ENCODE measurements at places on chromosomes 12 and 14. TPM values are rescaled to one million over a fixed set of nuclear protein-coding genes. Genes with fewer than 3 reads are reported as not detected.
A peak's percentile ranks its signal among the peaks of the same experiment; 100 is the strongest.

RNASE1 gene
- total RNA-seq, result 129 TPM

WSCD2 gene
- total RNA-seq, result 9.4 TPM

GRIN2B gene
- total RNA-seq, result not detected

GPRC5A gene
- 2.0 TPM for total RNA-seq

ITGA7 gene
- total RNA-seq, result 22.7 TPM

DLK1 gene
- not detected for total RNA-seq

OTX2 gene
- total RNA-seq, result not detected

SYCP3 gene
- total RNA-seq, result not detected

GRCh38 chr12:62292761-62293344 lies 32.6 kb downstream of the USP15 start:
- no peak for DNase-seq
- H3K4me3 ChIP-seq, result no peak overlapping the region
- H3K27ac ChIP-seq, result no peak overlapping the region
- no peaks in the 10 kb centered on the region for H3K27me3 ChIP-seq
- H3K4me1 ChIP-seq, result no peaks in the 10 kb centered on the region

DNA sequence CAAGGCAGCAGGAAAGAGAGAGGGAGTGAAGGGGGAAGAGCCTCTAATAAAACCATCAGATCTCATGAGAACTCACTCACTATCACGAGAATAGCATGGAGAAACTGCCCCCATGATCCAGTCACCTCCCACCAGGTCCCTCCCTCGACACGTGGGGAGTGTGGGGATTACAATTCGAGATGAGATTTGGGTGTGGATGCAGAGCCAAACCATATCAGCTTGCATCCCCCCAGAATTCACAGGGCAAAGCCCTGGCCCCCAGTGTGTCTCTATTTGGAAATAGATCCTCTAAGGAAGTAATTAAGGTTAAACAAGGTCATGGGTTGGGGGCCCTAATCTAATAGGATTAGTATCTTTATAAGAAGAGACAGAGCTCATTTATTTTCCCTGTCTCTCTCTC lies 56.1 kb upstream of the TCL1A start:
- no peak overlapping the region for H3K4me3 ChIP-seq
- no peak for DNase-seq
- no peaks in the 10 kb centered on the region for H3K27me3 ChIP-seq
- no peak overlapping the region for H3K27ac ChIP-seq
- no peaks in the 10 kb centered on the region for H3K4me1 ChIP-seq

DNA sequence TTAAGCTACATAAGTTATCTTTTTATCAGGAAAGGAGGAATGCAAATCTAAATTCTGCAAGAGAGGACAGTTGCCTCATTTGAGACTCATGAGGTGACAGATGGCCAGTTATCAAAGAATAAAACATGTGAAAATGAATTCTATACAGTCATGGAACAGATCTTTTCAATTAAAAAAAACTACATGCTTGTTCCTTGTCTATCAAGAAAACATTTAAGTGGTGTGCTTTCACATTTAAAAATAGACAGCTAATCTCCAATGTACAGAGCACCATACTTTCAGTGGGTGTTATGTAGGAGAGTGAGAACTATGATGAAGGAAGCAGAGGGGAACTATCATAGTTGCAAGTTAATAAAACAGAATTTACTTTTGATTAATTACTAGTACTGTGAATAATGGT lies 76.7 kb upstream of the TTC7B start:
- H3K4me1 ChIP-seq, result no peaks in the 10 kb centered on the region
- no peaks in the 10 kb centered on the region for H3K27me3 ChIP-seq
- no peak overlapping the region for H3K4me3 ChIP-seq
- no peak for DNase-seq
- no peak overlapping the region for H3K27ac ChIP-seq

DNA sequence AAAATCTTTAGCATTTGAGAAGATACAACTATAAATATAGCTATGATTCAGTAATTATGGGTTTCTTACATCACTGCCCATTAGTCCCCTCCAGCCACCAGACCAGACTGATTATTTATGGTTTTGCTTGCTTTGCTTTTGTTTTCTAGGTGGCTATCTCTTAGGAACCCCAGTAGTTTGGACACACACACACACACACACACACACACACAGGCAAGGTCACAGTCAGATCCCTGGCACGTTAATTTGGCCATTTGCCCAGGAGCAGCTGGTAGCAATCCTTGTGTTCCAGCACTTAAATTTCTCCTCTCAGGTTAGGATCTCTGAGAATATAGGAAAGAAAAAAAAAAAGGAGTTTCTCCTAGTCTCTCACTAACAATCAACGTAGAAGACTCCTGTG lies 90.2 kb upstream of the RESF1 start:
- H3K4me3 ChIP-seq, result no peak overlapping the region
- DNase-seq, result no peak
- no peaks in the 10 kb centered on the region for H3K27me3 ChIP-seq
- H3K36me3 ChIP-seq, result no peaks in the 10 kb centered on the region

- no peak for DNase-seq
- no peak overlapping the region for H3K27ac ChIP-seq
- H3K4me3 ChIP-seq, result no peak overlapping the region
- no peaks in the 10 kb centered on the region for H3K27me3 ChIP-seq
- H3K4me1 ChIP-seq, result no peaks in the 10 kb centered on the region
Observed at GRCh38 chr12:8628731-8629130, 16.1 kb upstream of the AICDA start.

GRCh38 chr12:53380794-53381730 lies 1.1 kb downstream of the SP1 start:
- H3K4me1 ChIP-seq, result peaks cover 10% of the 10 kb centered on the region
- H3K27ac ChIP-seq, result peak overlapping the region; percentile 100
- peak overlapping the region; percentile 49 for H3K4me3 ChIP-seq
- no peak for DNase-seq

DNA sequence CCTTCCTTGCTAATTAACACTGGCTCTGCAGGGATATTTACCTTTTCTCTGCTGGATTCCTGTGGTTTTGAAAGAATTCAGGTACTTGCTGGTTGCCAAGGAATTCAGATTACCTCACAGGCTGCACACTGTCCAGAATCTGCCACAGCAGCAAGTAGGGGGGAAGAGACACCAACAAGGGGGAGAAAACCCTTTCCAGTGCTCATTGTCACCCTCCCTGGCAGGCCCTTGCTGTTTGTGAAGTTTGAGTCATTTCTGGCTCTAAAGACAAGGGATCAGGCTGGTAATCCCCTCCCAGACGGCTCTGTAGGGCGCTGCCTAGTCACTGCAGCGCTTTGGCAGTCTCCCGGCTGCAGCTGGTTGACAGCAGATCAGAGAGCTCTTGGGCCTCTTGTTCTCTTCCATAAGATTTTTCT lies 50.8 kb downstream of the TTLL5 start:
- no peaks in the 10 kb centered on the region for H3K4me1 ChIP-seq
- H3K27ac ChIP-seq, result peak overlapping the region; percentile 72
- DNase-seq, result peak; percentile 42
- no peaks in the 10 kb centered on the region for H3K36me3 ChIP-seq
- no peak overlapping the region for H3K4me3 ChIP-seq

GRCh38 chr14:79586989-79587598 lies 624.2 kb downstream of the DIO2 start:
- no peak overlapping the region for H3K4me3 ChIP-seq
- no peak for DNase-seq
- no peaks in the 10 kb centered on the region for H3K27me3 ChIP-seq
- no peaks in the 10 kb centered on the region for H3K36me3 ChIP-seq

DNA sequence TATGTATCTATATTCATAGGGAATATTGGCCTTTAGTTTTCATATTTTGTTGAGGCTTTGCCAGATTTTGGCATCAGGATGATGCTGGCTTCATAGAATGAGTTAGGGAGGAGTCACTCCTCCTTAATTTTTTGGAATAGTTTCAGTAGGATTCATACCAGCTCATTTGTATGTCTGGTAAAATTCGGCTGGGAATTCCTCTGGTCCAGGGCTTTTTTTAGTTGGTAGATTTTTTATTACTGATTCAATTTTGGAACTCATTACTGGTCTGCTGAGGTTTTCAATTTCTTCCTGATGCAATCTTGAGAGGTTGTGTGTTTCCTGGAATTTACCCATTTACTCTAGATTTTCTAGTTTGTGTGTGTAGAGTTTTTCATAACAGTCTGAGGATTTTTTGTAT lies 175.2 kb downstream of the EPS8 start:
- no peak overlapping the region for H3K4me3 ChIP-seq
- H3K27ac ChIP-seq, result no peak overlapping the region
- no peaks in the 10 kb centered on the region for H3K27me3 ChIP-seq
- no peaks in the 10 kb centered on the region for H3K36me3 ChIP-seq

DNA sequence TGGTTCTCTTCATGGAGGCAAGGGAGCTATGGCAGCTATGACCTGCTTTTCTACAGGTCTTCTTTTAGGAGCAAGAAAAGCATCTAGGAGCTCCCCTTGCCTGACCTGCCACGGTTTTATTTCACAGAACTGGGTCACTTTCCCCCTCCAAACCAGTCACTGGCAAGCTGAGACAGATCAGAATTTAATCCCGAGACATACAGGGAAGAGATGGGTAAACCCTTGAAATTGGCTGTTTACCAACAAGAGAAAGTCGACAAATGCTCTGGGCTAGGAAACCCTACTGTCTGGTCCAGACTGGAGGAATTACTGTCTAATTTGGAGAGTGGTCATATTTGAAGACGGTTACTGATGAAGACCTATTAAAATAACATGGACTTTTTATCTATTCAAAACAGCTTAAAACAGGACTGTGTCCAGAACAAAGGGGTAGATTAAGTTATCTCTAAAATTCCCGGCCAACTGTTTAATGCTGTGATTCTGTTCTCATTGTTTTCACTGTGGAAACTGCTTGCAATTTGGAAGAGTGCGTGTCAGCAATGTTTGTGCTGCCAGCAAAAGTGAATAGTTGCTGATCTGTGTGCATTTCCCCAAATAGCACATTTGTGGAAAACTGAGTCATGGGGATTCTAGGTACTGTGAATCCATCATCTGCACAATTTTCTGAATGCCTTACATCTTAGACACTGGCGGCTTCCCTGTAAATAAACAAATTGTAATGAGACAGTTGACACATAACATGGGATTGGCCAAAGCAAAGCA lies 73.4 kb upstream of the EEA1 start:
- DNase-seq, result no peak
- no peak overlapping the region for H3K4me3 ChIP-seq
- no peaks in the 10 kb centered on the region for H3K27me3 ChIP-seq
- no peaks in the 10 kb centered on the region for H3K4me1 ChIP-seq
- H3K27ac ChIP-seq, result no peak overlapping the region

DNA sequence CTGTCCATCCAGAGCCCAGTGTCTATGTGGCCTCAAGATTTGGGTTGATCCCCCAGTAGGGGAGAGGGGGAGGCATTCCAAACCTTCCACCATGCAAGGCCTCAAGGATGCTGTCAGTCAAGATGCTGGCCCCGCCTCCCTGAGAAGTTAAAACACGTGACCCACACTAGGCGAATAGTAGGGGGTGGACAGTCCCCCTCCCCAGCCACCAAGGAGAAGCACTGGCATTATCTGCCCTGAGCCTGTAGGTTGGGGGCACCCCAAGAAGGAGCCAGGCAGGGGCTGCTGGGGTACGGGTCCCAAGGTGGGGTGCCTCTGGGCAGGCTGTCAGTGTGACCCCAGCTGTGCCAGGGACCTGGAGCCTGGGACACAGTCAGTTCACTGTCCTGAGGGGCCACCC lies 2.3 kb downstream of the SLC25A29 start:
- H3K4me1 ChIP-seq, result peaks cover 24% of the 10 kb centered on the region
- no peak overlapping the region for H3K27ac ChIP-seq
- no peaks in the 10 kb centered on the region for H3K36me3 ChIP-seq
- H3K27me3 ChIP-seq, result no peaks in the 10 kb centered on the region
- no peak for DNase-seq

DNA sequence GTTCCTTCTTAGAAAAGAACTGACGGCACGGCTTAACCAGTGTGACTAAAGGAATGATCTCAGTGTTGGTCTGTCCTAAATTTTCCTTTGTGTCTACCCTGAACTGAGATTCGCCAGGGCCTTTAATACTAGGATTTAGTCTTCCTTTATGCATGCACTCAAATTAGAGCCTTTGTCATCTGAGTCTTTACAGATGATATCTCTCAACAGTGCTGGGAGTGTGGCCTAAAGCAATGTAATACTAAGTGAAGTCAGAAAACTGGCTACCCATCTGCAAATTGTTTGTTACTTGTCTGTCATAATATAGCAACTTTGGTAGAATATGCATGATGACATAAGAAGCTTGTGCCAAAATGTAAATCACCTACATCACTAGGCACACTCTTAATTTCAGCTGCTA lies 95.4 kb downstream of the PTPRO start:
- no peak for DNase-seq
- no peak overlapping the region for H3K4me3 ChIP-seq
- H3K4me1 ChIP-seq, result no peaks in the 10 kb centered on the region
- no peaks in the 10 kb centered on the region for H3K27me3 ChIP-seq
- no peak overlapping the region for H3K27ac ChIP-seq

- no peaks in the 10 kb centered on the region for H3K27me3 ChIP-seq
- peak overlapping the region; percentile 51 for H3K27ac ChIP-seq
- DNase-seq, result no peak
- H3K4me1 ChIP-seq, result no peaks in the 10 kb centered on the region
- H3K4me3 ChIP-seq, result peak overlapping the region; percentile 55
- no peaks in the 10 kb centered on the region for H3K36me3 ChIP-seq
Observed at GRCh38 chr12:4320497-4320852, 538 bp upstream of the TIGAR start.

DNA sequence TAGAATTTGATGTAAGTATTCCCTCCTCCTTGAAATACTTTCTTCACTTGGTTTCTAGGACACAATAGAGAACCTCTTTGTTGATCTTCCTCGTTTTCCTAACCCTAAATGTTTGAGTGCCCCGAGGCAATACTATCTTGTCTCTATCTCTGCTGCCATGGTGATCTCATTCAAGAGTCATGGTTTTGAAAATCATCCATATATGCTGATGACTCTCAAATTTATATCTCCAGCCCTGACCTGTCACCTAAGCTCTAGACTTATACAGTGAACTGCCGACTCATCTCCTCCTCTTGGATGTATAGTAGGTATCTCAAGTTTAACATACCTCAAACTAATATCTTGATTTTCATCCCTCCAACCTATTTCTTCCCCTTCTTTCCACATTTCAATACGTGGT lies 71.4 kb downstream of the RIC8B start:
- H3K36me3 ChIP-seq, result no peaks in the 10 kb centered on the region
- no peak overlapping the region for H3K27ac ChIP-seq
- no peaks in the 10 kb centered on the region for H3K27me3 ChIP-seq

DNA sequence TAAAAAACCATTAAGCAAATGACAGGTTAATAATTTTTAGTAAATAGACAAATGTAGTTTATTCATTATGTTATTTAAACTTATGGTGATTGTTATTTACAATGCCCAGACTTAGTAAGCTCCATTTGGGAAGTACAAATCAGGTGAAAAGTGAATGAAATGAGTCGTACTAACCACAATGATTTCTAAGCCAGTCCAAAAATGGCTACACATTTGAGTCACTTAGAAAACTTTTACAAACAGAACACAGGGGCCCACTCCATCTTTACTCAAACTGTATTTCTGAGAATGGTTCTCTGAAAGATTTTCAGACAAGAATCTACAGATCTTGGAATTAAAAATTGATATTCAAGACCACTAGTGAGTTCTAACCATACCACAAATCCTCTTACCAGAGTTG lies 653.3 kb upstream of the MIS18BP1 start:
- no peaks in the 10 kb centered on the region for H3K36me3 ChIP-seq
- no peak overlapping the region for H3K27ac ChIP-seq
- H3K27me3 ChIP-seq, result no peaks in the 10 kb centered on the region
- no peaks in the 10 kb centered on the region for H3K4me1 ChIP-seq

GRCh38 chr14:63478437-63478852 lies 64.7 kb downstream of the PPP2R5E start:
- H3K27ac ChIP-seq, result no peak overlapping the region
- H3K4me3 ChIP-seq, result no peak overlapping the region
- H3K36me3 ChIP-seq, result no peaks in the 10 kb centered on the region
